ENCODE measurements at places on chromosomes 2 and 18. TPM values are rescaled to one million over a fixed set of nuclear protein-coding genes. Genes with fewer than 3 reads are reported as not detected.

Gene CNGA3
- not detected for total RNA-seq

Gene GDF7
- total RNA-seq = 0.03 TPM

Gene MC5R
- not detected for total RNA-seq

Gene PPP1R7
- total RNA-seq = 61.4 TPM

Gene DNAH6
- not detected for total RNA-seq

Gene HES6
- 7.8 TPM for total RNA-seq

Gene DPYSL5
- total RNA-seq = 5.9 TPM

Gene PCARE
- total RNA-seq = not detected

Gene TTR
- total RNA-seq = 0.22 TPM

Gene FOXD4L1
- 0.64 TPM for total RNA-seq

Gene CPLX4
- total RNA-seq = not detected

Gene FNDC4
- 4.6 TPM for total RNA-seq

Gene FEV
- not detected for total RNA-seq

Gene SERPINB4
- total RNA-seq = 0.17 TPM

Gene ANKRD62
- total RNA-seq = not detected

Gene OR6B2
- not detected for total RNA-seq

Gene SIX2
- 0.35 TPM for total RNA-seq

Gene DSG2
- total RNA-seq = 70.5 TPM

Gene UGT1A3
- 0.13 TPM for total RNA-seq

Gene CCBE1
- total RNA-seq = 8.3 TPM

Gene ANKRD30BL
- total RNA-seq = not detected

Gene C18orf32
- 18.4 TPM for total RNA-seq

Gene ST6GAL2
- 19.4 TPM for total RNA-seq

Gene ADD2
- total RNA-seq = 22.0 TPM

Gene STPG4
- total RNA-seq = 0.12 TPM

Data from A549 treated with CpdA at 1 μM for 4 hours (cell line).